Aorta (tissue), 5 donors: ENCODE measurements at places on chromosomes 4 and X. TPM values are rescaled to one million over a fixed set of nuclear protein-coding genes. Genes with fewer than 3 reads are reported as not detected.

Gene ITIH6
- not detected for total RNA-seq

Gene LPAR4
- 0.62 TPM for total RNA-seq

Gene SPANXB1
- total RNA-seq, result not detected

Gene CSTF2
- 8.8 TPM for total RNA-seq

Gene PPP2R2C
- total RNA-seq, result 0.65 TPM

DNA sequence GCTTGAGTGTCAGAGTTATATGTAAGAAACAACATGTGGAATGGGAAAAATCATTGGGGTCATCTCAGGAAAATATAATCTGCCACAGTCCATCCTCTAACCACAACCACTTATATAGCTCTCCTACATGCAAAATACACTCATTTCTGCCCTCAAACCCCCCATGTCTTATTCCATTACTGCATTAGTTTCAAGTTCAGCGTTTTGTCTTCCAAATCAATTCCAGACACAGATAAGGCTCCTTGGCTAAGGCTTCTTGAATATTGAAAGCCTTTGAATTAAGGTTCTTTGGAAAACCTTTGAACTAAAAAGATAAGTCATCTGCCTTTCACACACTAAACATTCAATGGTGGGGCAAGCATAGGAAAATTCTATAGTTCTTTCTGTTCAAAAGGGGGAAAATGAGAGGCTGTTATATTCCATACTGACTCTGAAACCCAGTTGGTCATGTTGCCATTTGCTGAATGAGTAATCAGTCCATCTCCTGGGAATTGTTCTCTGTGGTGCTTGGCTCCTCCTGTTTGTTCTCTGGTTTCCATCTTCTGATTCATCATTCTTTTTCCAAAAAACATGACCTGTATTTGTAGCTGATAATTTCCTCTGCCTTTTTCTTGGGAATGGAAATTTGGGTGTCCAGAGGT is 218.7 kb downstream of the BMPR1B start:
- peaks cover 2% of the 10 kb centered on the region for H3K4me1 ChIP-seq
- H3K27me3 ChIP-seq, result no peaks in the 10 kb centered on the region
- H3K4me3 ChIP-seq, result no peak overlapping the region
- no peak for DNase-seq
- H3K36me3 ChIP-seq, result no peaks in the 10 kb centered on the region

GRCh38 chr4:152981278-152981677 is 45.2 kb downstream of the FHDC1 start:
- H3K27ac ChIP-seq, result no peak overlapping the region
- H3K27me3 ChIP-seq, result no peaks in the 10 kb centered on the region
- no peak for DNase-seq
- no peaks in the 10 kb centered on the region for H3K4me1 ChIP-seq
- H3K4me3 ChIP-seq, result no peak overlapping the region

DNA sequence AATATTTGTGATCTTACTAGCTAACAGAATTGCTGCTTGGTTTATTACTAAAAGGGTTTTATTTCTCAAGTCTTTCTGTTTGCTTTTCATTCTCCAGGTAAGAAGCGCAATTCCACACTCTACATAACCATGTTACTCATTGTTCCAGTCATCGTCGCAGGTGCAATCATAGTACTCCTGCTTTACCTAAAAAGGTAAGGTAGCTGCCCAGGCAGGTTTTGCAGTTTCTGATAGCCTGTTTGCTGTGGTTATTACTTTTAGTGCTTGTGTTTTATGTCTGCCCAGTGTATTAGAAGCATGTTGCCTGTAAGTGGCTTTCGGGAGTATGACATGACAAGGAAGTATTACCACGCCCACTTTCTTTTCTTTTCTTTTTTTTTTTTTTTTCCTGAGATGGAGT is 46.4 kb downstream of the IL13RA1 start:
- H3K4me1 ChIP-seq, result no peaks in the 10 kb centered on the region
- H3K36me3 ChIP-seq, result no peaks in the 10 kb centered on the region
- H3K27me3 ChIP-seq, result no peaks in the 10 kb centered on the region
- H3K27ac ChIP-seq, result no peak overlapping the region
- DNase-seq, result no peak

- H3K4me1 ChIP-seq, result no peaks in the 10 kb centered on the region
- H3K27ac ChIP-seq, result no peak overlapping the region
- DNase-seq, result peak; percentile 75
- H3K4me3 ChIP-seq, result peak overlapping the region; percentile 51
Measured at GRCh38 chr4:109816082-109816442, 500 bp downstream of the GAR1 start.

GRCh38 chr4:68748181-68748991 is 67.4 kb upstream of the UGT2B10 start:
- H3K27me3 ChIP-seq, result no peaks in the 10 kb centered on the region
- no peak overlapping the region for H3K4me3 ChIP-seq
- H3K27ac ChIP-seq, result no peak overlapping the region
- DNase-seq, result no peak
- H3K4me1 ChIP-seq, result no peaks in the 10 kb centered on the region

GRCh38 chr4:168511780-168512489 is 15.1 kb downstream of the PALLD start:
- no peak overlapping the region for H3K27ac ChIP-seq
- no peak for DNase-seq
- H3K4me1 ChIP-seq, result peaks cover 3% of the 10 kb centered on the region
- H3K36me3 ChIP-seq, result no peaks in the 10 kb centered on the region
- H3K4me3 ChIP-seq, result no peak overlapping the region

DNA sequence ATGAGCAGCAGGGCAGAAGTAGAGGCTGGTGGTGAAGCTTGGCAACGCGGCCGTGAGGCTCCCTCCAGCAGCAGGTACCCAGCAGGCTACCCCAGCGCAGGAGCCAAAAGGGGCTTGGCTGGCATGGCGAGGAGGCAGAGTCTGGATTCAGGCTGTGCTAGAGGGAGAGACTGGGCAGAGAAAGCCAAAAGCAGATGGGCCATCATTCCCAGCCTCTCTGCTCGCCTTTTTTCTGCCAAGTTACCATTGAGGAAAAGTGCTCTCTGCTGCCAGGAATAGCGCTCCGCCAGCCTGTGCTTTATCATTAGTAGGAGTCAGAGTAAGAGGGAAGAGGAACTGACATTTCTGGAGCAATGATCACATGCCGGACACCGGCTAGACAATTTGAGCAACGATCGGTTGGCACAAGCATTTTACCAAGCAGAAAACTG is 28.7 kb upstream of the MAP3K15 start:
- no peak for DNase-seq
- H3K4me1 ChIP-seq, result no peaks in the 10 kb centered on the region
- H3K27ac ChIP-seq, result no peak overlapping the region

- H3K27me3 ChIP-seq, result no peaks in the 10 kb centered on the region
- no peaks in the 10 kb centered on the region for H3K4me1 ChIP-seq
- DNase-seq, result no peak
- H3K36me3 ChIP-seq, result peaks cover 2% of the 10 kb centered on the region
Measured at GRCh38 chr4:151743128-151743854, 17.5 kb downstream of the GATB start.

DNA sequence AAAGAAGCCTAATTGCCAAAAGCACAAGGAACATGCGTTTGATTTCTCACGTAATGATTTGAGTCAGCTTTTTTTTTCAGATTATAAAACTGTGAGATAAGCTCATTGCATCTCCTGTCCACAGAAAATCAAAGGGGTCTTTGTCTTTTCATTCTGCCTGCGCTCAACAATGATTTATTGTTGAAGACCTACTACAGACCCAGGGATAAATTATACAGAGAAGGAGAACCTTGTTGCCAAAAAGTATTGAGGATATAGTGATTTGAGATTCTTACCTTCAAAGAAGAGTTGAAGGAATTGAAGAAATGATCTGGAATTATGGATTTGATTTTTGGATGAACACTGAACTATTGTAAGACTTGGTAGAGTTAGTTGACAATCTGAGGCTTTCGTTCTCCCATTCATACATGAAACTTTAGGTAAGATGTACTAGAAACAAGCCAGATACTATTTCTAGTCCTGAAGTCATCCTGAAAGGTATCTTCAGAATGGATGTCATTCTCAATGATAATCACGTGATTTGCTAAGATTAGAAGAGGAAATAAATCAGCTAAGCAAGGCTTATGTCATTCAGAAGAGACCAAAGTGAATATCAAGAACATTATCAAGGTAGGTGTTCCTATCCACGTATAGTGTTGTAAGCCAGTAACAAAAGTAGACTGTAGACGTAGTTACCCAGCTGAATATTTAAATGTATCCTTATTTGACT is 71.1 kb upstream of the SCOC start:
- DNase-seq, result no peak
- H3K27ac ChIP-seq, result no peak overlapping the region
- H3K36me3 ChIP-seq, result no peaks in the 10 kb centered on the region
- no peaks in the 10 kb centered on the region for H3K27me3 ChIP-seq
- no peaks in the 10 kb centered on the region for H3K4me1 ChIP-seq

DNA sequence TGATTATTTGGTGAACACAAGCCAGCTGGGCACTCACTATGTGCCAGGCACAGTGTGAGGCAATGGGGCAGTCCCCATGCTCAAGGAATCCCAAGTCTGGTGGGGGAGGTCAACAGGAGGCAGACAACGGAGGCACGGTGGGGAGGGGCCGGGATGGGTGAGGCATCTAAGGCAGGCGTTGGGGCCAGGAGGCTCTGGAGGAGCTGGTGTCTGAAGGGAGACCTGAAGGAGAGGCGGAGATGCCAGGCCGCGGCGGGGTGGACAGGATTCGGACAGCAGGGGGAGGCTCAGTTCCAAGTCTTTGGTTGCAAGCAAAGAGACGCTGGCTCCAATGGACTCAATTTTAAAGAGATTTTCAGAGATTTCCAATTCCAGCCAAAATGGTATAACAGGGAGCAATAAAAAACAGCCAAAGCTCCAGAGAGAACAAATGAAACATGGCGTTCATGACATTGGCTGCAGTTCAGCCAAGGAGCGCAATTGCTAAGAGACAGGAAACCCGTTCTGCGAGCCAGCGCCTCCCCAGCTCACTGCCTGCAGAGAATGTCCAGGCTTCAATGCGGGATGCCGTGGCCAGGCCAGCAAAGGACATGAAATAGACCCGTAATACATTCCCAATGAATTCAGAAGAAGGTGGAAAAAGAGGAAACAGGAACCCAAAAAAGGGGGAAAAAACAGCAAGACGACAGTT is 105.2 kb upstream of the LRPAP1 start:
- no peak overlapping the region for H3K4me3 ChIP-seq
- DNase-seq, result peak; percentile 25

GRCh38 chrX:123961268-123962005 is at the start of gene STAG2:
STAG2 (plus strand) TSS chrX:123961706; CDS start chrX:124022628, 60,922 bp downstream.
- peak; percentile 83 for DNase-seq
- H3K4me1 ChIP-seq, result no peaks in the 10 kb centered on the region
- peak within 1 kb of the TSS; percentile 84 for H3K4me3 ChIP-seq

GRCh38 chr4:174157106-174157607 is 126.3 kb downstream of the FBXO8 start:
- no peak for DNase-seq
- no peaks in the 10 kb centered on the region for H3K36me3 ChIP-seq
- H3K4me3 ChIP-seq, result no peak overlapping the region
- no peaks in the 10 kb centered on the region for H3K4me1 ChIP-seq
- H3K27ac ChIP-seq, result no peak overlapping the region

DNA sequence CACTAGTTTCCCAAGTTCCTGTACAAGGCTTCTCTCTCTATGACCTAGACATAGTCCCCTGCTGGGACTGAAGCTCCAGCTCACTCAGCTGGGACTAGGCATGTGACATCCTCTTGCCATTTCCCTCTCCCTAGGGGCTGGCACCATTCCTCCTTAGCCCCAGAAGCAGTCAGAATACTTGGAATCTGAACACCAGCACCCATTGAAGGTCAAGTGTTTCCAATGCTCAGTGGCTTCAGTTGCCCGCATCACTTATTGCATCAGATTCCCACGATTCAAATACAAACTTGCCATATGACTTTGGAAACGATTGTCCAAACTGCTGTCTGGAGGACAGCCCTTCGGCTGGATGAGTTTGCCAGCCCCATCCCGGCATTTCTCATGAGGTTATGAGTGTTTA is 65.5 kb upstream of the HOPX start:
- no peaks in the 10 kb centered on the region for H3K4me1 ChIP-seq
- no peak overlapping the region for H3K4me3 ChIP-seq
- no peaks in the 10 kb centered on the region for H3K36me3 ChIP-seq
